ENCODE measurements at places on chromosomes 13 and 19.

- no peak for DNase-seq
Observed at GRCh38 chr13:30664689-30665275, 47.1 kb downstream of the USPL1 start.

DNA sequence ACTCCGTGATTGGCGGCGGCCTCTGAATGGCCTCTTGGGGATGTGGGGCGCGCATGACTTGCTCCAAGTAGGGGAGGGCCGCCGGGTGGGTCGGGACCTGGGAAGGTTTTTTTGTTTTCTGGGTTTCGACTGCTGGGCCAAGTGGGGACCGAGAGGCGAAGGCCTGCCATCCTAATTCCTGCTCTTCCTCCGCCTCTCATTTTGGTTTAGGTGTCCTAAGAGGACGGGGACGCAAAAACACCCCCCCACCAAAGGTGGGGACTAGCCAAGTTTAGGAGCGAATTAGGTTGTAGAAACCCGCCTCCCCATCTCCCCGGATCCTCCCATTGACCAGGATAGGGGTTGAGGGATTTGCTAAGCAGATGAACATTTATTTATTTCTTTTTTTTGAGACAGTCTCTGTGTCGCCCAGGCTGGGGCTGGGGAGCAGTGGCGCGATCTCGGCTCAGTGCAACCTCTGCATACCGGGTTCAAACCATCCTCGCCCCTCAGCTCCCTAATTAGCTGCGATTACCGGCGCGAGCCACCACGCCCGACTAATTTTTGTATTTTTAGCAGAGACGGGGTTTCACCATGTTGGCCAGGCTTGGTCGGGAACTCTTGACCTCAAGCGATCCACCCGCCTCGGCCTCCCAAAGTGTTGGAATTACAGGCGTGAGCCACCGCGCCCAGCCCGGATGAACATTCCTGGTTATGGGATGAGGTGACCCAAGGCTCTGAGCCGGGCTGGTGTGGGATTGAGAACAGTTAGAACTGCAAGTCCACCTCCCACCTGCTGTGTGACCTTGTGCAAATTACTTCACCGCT is 838 bp downstream of the PPP2R1A start:
- DNase-seq: no peak

- DNase-seq: no peak
Observed at GRCh38 chr19:751501-752341, 809 bp downstream of the MISP start.

DNA sequence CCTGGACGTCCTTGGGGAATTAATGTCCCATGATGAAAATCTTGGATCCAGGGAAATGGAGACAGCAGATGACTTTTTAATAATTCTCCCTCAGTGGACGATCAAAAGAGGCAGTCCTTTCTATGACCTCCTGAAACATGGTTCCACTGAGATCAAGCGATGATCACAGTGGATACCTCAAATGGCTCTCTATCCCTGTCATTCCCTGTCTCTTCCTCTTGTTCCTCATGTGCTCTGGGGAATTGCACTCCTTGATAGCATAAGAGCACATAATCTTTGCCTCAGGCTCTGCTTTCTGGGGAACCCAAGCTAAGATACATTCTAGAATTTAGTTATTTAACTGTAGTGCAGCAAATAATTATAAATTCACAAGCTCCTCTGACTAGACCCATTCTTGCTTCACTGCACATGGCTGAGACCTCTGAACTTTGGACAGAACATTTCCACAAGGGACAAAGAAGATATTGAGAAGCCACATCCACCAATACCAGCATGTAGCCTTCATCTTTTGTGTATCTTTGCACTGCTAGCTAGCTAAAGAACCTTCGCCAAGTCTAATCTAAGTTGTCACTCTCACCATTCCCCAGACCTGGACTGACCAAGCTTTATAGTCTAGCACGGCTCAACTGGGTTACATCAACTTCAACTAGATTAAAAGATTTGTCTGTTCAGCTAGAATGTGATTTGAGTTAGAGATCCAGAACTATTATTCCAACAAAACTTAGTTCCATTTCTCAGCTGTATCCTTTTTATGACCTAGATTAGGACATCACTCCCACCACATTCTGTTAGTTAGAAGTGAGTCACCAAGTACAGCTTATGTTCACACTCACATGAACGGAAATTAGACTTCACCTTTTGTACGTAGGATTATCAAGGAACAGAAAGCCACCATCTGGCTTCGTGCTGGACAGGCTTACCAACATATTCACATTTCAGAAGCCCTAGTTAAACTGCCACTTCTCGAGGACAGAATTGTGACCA is 142.7 kb downstream of the SUCLA2 start:
- DNase-seq: no peak

GRCh38 chr19:30228113-30228834 is 143.9 kb upstream of the ZNF536 start:
- no peak for DNase-seq

DNA sequence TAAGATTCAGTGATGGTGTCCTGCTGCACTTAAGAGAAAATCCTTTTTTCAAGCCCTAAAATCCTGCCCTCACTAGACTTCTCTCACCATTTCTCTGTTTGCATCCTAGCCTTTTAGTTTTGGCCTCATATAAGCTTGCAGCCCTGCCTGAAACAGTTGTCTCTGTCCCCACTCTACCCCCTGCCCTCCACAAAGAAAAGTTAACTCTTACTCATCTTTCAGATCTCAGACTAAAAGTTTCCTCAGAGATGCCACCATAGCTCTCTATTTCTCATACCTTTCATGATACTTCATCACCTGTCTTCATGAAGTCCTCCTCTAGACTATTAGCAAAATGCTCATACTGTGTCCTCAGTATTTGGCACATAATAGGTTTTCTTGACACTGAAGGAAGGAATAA is 33.1 kb downstream of the ITM2B start:
- DNase-seq: no peak

DNA sequence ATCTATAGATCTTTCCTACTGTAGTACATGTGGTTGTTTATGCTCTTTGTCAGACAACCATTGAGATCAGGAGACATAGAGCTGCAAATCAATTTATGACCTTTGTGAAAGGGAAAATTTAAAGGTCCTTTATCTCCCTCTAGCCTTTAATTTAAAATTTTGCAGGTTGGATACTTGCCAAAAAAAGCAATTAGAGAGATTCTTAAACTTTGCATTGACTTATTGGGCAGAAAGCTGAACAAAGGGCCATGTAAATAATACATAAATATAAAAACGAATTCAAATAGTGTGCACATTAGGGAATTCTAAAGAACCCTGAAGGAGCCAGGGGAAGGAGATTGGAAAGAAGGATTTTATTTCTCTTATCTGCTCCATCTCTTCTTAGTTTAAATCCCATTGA is 22.0 kb upstream of the RB1 start:
- DNase-seq: no peak

DNA sequence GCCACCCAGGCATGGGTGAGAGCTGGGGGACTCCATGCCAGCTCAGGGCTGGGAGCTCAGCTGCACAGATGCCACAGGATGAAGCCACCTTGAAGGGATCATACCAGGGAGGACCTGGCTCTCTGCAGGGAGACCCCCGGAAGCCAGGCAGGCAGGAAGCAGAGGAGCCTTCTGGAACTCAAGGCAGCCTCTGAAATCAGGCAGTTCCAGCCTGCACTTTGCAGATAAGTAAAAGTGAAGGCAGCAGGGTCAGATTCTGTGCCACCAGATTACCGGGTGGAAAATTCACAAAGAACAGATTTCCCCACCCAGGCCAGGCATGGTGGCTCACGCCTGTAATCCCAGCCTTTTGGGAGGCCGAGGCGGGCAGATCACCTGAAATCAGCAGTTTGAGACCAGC is 2.5 kb downstream of the TMEM259 start:
- no peak for DNase-seq

DNA sequence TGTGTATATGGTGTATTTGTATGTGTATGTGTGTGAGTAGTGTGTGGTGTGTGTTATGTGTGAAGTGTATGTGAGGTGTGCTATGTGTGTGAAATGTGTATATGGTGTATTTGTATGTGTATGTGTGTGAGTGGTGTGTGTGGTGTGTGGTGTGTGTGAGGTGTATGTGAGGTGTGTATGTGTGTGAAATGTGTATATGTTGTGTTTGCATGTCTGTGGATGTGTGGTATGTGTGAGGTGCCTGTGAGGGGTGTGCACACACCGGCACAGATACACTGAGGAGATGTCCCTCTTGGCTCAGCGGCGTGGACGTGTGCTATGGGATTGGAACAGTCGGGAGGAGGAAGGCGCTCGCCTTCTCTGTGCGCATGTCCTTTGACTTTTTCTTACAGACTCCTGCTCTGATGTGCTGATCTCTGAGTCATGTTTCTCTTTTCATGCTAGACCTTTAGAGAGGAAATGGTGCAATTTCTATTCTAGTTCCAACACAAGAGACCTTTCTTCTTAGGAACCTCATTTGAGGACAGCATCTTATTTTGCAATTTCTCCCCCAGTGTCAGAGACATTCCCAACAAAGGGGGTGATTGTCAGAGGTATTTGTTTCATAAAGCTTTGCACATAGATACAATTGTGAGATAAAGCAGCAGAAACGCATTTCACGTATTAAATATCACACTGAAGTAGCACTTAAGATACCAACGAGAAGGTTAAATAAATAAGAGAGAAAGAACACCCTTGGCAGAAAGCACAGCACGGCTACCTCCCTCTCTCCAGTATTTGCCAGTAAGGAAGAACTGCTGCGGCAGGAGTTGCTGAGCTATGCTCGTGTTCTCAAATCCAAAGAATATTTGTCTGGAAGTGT is 11.3 kb upstream of the TNFRSF19 start:
- peak; percentile 11 for DNase-seq

DNA sequence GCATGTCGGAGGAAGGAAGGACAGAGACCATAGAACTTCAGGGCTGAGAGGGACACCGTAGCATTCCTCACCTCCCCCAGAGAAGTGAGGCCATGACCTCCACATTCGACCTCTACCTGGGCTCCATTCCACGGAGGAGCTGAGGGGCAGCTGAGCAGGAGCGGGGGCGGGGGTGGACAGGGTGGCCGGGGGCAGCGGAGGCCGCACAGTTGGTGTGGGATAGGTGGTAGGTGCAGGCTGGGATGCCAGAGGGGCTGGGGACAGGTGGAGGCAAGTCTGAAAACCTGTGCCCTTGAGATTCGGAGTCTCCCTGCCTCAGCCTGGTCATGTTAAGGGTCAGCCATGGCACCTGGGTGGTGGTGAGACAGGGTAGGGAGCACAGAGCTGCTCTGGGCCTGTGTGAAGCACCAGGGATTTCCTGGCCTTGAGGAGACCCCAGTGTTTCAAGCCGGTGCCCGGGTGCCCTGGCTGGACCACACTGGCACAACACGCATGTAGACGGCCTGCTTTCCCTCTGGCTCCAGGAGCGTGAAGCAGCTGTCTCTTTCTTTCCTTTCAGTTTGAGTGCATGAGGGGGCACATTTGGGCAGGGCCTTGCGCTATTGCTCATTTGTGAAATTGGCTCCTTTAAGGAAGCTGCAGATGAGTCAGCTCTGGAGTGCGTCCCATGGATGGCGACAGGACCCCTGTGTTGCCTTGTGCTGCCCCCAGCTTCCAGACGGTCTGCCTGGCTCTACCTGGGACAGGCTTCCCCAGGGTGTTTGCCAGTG is 51.8 kb downstream of the TSSK6 start:
- no peak for DNase-seq

- DNase-seq: no peak
Observed at GRCh38 chr13:40503966-40504591, 162.4 kb downstream of the FOXO1 start.

DNA sequence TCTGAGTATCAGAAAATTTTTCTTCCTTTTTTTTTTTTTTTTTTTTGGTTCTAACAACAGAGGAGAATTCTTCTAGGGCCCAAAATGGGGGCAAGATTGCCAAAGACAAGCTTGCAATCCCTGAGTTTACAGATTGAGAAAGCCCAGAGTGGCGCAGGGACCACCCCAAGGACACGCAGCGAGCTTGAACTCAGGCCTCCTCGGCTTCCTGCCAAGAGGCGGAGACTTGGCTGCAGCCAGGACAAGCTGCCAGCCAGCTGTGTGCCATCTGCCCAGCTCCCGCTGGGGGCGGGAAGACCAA is 506 bp upstream of the MRPL34 start:
- no peak for DNase-seq

DNA sequence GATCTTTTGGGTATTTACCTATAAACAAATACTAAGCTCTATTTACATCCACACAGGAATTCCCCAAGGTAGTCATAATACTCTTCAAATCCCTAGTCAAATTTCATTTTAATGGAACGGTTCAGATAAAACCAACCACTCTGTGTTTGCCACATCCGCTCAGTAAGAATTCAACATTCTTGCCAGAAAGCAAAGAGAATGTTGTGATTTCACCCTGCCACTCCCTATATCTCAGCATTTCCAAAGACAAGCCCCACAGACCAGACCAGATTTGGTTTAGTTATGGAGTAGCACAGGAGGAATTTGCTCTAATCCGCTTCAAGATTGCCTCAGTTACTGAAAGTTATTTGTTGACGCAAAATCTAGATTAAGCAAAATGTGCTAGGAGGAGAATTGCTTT is 105.6 kb upstream of the SERP2 start:
- DNase-seq: no peak

Measured in stimulated activated CD4-positive, alpha-beta T cell treated with anti-CD3 and anti-CD28 coated beads, Interleukin-1b, Interleukin-23, amount 100 ng/mL, for 48 hours (primary cell).